ENCODE measurements at places on chromosomes 11 and 22.

GRCh38 chr22:18022876-18023275 is 1.5 kb downstream of the MICAL3 start:
- DNase-seq: no peak

GRCh38 chr11:79259800-79260199 is 181.0 kb downstream of the TENM4 start:
- DNase-seq: no peak

DNA sequence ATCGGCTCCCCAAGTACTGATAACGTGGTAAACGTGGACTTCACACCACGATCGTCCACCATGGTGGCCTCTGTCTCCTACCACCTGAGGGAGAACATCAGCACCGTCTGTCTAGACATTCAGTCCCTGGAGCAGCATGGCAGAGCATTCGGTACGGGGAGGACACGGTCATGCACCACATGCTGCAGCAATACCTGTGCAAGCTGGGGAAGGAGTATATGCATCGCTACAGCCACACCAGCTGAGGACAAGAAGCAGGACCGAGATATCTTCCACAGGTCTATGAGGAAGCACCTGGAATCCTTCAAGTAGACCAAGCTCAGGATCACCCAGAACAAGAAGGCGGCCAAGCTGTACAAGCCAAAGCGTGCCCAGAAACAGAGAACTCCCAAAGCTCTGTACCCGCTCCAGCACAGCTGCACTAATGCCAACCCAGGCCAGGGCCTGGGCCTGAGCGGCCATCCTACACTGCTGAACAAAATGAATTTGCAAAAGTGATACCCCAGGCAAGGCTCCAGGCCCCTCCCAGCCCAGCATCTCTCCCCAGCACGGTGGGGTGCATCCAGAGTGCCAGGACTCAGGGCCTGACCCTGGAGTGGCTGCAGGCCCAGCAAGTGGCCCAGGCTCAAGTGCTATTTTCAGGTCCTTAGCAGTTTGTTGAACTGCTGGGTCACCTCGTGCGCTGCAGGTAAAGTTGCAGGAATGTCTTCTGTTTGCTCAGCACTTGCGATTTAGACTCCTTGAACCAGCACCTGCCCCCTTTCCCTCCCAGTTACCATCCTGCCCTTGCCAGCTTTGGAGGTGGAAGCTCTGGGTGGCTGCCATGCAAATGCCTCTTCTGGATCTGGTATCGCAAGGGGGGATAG is 119.3 kb upstream of the SERPIND1 start:
- no peak for DNase-seq

GRCh38 chr11:101723371-101723770 is 139.6 kb upstream of the TRPC6 start:
- DNase-seq: no peak

GRCh38 chr11:115776916-115777315 is 272.7 kb upstream of the CADM1 start:
- no peak for DNase-seq

DNA sequence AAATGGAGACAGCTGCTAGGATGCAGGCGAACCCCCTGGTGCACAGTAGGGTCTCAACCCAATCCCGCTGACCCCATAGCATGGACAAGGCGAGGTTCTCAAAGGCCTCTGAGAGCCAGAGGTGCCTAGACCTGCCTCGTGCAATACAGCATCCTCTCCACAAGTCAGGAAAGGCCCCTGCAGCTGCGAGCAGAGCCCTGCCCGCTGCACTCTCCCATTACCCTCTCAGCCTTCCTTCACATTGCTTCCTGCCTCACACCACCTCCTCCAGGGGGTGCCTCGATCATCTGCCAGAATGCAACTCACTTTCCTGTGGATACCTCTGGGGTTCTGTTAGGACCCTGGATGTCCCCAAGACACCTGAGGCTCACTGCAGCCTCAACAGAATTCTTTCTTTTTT is 42.8 kb upstream of the TCF20 start:
- no peak for DNase-seq

DNA sequence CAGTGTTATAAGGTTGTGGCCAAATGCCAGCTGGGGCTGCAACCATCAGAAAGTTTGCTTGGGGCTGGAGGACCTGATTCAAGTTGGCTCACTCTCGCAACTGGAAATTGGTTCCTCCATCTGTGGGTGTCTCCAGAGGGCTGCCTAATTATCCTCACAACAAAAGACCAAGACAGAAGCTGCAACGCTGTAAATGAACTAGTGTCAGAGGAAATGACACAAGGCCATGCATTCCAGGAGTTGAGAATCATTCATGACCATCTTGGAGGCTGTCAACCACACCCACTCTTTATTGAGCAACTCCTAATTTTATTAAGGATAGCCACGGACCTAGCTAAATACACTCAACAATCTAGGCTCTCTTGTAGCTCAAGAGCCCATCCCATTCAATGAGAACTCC is 1060.8 kb downstream of the OPCML start:
- DNase-seq: no peak

DNA sequence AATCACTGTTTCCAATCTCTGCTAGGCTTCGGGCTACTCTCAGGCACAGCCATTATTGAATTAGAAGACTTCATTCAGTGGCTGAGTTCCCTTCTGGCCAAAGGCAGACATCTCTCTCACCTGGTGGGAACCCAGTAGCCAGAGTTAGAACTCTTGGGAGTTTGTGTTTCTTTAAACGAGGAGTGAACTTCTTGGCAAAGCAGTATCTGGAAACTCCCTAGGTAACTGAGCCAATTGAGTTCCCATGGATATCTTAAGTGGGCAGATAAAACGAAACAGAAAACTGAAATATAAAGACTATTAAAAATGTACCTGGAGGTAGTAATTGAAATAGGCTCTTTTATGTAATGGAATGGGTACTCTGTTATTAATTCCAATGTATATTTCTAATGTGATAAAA is 125.6 kb downstream of the NELL1 start:
- DNase-seq: no peak

DNA sequence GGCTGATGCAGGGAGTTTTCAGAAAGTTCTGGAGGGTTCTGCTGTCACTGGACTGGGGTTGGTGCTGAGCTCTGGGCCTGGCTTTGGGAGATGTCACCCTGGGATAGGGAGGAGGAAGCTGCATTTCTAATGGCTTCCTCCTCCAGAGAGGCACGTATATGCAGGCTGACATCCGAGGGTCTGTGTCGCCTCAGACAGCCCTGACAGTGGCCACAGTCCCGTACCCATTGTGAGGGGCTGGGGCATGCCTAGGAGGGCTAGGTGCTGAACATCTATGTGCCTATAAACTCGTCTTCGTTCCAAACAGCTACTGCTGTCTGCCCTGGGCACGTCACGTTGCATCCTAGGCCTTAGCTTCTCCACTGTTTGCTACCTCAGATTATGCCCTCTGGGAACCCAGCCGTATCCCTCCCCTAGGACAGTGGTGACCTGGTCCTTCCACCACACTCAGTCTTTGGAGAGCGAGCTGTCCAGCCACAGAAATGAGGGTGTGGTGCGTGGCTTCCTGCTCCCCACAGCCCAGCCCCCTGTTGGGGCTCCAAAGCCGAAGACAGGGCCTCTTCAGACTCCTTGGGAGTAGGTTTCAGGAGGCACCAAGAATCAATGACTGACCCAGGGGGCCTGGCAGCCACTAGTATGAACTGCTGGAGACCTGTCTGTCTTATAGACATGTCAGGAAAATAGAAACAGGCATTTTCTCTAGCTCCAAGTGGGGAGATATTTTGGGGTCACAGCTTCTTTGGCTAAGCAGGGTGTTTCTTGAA is 26.4 kb downstream of the ADAMTS15 start:
- DNase-seq: no peak

- DNase-seq: no peak
These were observed 3.5 kb upstream of the UVRAG start for GRCh38 chr11:75811485-75811884.

- DNase-seq: no peak
These were observed 130.7 kb downstream of the MN1 start for GRCh38 chr22:27670701-27671412.

GRCh38 chr22:29641700-29642330 is 38.4 kb downstream of the NF2 start:
- DNase-seq: no peak

DNA sequence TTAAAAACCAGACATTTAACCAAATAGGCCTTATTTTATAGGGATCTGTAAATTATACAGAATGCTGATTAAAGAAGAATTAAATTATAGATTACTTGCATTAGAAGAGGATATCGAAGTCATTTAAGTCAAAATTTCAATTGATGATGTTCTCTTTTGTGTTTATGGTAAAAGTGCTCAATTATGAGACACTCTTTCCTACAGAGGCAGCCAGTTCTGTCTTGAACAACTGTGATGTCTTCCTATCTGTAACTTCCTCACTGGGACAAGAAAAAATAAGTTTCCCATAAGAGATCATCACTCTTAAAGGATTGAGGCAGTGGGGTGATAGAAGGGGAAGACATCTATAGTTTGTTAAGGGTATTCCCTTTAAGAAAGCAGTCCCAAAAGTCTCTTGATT is 613.5 kb downstream of the INSC start:
- DNase-seq: no peak

GRCh38 chr11:10023212-10023611 is 270.8 kb downstream of the SBF2 start:
- DNase-seq: no peak

DNA sequence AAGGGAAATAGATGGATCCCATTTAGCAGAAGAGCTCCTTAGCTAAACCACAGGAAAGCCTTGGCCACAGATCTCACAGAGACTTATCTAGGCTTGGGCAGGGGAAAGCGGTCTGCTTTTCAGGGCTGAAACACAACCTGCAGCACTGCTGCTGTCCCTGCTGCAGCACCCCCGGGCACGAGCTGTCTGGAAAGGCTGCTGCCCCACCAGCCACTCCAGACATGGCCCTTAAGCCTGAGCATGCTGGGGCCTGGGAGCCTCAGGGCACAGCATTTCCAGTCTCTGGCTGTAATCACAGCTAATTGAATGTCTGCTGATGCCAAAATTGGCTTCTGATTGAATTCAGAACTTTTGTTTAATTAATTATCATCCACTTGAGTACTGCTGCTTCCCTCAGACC is 115.0 kb downstream of the TMPRSS5 start:
- no peak for DNase-seq

DNA sequence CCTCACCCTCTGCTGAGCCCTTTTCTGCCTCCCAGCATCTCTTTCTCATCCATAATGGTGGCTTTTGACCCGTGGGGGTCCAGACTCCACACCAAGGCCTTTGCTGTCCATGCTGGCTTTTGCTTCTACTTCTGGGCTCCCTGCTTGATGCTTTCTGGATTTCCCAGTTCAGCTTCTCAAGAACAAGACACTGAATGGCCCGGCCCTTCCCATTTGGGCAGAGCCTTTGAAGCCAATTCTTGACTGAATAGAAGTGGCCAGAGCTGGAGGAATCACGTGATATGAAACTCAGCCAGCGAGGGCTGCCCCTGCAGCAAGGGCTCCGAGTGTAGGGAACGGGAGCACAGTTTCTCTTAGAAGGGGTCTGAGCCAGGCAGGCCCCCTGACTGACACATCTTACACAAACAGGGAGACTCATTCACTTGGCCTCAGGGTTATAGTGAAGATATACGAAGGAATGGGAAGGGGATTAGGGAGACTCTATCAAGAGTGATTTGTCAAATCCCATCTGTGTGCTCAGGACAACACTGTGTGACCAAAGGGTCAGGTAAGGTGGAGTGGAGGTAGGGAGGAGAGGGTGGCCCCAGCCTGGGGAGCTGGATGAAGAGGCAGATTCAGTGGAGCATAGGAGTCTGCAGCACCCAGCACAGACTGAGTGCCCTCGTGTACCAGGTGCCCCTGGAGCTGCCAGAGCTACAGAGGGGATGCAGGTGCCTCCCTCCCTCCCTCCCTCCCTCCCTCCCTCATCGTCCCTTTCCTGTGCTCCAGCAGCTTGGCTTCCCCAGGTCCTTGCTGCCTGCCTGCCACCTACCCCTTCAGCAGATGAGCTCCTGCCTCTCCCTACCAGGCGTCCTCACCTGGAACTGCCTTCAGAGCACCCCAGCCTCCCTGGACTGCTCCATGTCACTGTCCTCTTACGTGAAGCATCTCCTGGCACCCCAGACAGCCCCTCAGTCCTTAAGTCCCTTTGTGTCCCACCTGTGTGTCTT is 106.0 kb downstream of the TRIM29 start:
- no peak for DNase-seq

DNA sequence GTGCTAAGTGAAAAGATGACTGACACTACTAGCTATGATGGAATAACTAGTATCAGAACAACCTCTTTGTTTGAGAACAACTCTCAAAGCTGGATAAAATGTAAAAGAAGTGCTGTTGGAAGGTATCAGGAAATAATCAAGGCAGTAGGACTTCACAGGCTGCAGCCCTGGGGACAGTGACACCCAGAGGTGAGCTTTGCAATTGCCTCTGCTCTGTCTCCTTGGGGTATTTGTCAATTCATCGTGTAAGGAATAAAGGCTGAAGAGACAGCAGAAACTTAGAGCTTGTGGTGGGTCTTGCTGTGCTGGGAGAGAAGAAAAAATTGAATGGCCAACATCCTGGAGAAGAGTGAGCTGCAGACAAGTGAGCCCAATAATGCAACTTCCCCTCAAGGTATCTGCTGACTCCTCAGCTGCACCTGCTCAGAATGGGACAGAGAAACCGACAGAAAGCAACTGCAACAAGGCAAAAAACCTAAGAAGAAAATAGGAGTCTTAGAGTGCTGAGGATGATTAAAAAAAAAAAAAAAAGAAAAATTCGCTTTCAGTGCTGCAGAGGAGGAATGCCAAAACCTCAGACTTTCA is 141.1 kb downstream of the RCN1 start:
- DNase-seq: no peak

DNA sequence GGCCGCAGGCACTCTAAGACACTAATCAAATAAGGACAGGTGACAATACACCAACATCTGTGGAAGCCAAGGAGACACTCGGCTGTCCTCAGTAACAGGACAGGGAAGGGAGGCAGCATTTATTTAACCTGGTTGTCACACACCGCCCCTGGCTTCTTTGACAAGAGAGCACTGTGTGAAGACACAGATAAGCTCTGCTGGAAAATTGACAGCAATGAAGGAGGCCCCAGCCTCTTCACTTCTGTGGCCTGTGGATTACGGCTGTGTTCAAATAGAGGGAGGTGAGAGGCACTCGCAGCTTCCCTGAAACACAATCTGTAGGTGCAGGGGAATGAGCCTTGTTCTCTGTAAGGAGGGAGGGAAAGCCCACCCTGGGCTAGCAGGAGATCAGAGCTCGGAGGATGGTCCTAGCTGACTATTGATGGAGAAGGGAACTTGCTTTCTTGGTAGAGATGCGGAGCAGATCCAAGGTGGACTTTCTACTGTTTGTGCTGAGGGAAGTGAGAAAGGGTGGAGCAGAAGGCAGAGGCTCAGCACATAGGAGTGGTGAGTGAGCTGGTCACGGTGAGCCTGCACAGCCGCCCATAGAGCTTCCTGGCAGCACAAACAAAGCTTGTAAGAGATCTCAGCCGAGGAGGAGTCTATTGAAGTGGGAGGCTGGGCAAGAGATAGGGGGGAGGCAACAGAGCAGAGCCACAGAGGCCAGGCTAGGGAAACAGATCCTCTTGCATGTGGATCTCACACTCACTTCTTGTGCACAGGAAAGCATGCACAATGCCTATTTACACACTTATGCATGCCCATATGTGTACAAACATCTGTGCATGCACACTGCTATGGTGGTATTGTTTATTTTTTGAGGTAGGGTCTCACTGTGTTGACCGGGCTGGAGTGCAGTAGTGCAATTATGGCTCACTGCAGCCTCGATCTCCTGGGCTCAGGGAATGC is 114.6 kb upstream of the THY1 start:
- DNase-seq: no peak

GRCh38 chr11:86703987-86704386 is 31.6 kb upstream of the ME3 start:
- DNase-seq: no peak

GRCh38 chr22:38046070-38046748 is 11.0 kb upstream of the PICK1 start:
- DNase-seq: no peak

- no peak for DNase-seq
These were observed 18.9 kb downstream of the MRGPRG start for GRCh38 chr11:3199537-3200295.

Data from activated CD4-positive, alpha-beta T cell treated with anti-CD3 and anti-CD28 coated beads, Interleukin-2, amount 50 U/mL, for 1 hour (primary cell).